ENCODE measurements at places on chromosomes 11 and 22.

- DNase-seq: no peak
Observed at GRCh38 chr11:70606951-70607330, 208.6 kb downstream of the CTTN start.

GRCh38 chr11:35414311-35414710 lies 5.0 kb downstream of the SLC1A2 start:
- DNase-seq: no peak

DNA sequence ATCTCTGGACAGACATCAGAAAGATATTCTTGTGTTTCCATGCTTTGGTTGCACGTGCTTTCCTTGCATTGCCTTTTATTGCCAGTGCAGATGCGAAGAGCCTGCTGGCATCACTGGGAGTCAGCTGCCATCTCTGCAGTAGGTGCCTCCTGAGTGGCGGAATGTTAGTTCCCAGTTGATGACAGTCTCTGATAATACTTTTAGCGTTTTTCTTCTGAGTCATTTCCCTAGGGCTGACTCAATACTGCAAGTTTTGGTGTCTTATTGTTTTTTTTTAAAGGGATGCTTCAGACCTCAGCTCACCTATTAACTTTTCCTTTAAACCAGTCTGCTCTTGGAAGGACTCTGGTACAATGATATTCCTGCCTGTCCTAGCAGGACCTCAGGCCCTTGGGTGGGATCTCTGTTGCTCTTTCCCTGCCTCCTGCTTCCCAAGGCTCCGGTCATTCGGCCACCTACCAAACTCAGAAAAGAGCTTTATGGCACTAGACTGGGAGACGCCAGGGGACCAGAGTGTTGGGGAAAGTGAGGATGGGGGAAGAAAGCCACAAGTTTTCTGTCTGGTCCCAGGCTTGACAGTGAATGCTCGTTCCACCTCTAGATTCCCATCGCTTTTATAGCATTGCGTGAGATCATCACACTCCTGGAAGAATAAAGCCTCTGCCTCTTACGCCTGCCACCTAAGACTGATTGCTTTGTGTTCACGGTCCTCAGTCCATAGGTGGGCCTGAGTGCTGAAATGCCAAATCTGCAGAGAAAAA lies 308.7 kb downstream of the DDX10 start:
- DNase-seq: no peak

DNA sequence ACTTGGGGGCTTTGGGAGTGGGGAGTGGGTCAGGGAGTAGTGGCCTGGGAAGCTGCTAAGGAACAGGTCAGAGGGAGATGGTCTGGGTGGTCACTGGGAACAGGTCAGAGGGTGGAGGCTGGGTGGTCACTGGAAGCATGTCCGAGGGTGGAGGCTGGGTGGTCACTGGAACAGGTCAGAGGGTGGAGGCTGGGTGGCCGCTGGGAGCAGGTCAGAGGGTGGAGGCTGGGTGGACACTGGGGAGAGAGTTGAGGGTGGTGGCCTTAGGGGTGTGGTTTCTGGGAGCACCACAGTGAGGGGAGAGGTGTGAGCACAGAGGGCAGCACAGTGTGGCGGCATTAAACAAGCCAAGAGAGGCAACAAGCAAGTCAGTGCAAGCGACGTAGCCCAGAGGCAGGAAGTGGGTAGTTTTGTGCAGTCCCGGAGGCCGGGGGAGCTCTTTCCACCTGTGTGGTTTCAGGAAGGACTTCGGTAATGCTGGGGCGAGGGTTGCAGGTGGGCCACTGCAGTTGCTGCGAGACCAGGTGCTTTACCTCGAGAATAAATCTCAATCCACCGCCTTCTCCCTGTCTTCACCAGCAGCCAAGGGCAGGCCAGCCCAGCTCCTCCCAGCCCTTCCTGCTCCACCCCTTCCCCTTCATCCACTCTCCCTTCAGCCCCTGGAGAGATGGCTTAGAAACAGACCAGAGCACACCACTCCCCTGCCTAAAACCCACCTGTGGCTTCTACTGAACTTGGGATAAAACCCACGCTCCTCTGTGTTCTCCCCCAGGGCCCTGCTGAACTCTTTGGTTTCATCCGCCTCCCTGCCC lies 3.2 kb upstream of the CACNA1I start:
- no peak for DNase-seq

GRCh38 chr11:93663021-93663420 lies 1.5 kb downstream of the CEP295 start:
- no peak for DNase-seq

- DNase-seq: no peak
Observed at GRCh38 chr22:30474683-30475424, 3.0 kb upstream of the SEC14L3 start.

DNA sequence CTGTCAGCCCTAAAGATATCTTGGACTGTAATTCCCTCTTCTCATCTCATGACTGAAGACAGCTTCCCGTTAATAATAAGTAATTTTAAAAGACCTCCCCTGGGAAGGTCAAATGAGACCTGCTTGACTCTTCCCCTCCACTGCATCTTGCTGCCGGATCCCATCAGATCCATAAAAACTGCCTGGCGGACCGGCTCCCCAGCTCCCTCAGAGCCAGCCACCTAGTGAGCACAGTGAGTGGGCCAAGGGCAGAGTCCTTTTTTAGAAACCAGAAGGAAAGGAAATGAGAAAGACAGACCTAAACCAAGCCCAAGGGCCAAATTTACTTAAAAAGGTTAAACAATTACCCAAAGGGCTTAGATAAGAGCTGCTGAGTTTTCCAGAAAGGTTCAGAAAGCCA lies 595.3 kb downstream of the OPCML start:
- DNase-seq: no peak

- DNase-seq: no peak
Observed at GRCh38 chr11:75516886-75517285, 8.9 kb downstream of the GDPD5 start.

DNA sequence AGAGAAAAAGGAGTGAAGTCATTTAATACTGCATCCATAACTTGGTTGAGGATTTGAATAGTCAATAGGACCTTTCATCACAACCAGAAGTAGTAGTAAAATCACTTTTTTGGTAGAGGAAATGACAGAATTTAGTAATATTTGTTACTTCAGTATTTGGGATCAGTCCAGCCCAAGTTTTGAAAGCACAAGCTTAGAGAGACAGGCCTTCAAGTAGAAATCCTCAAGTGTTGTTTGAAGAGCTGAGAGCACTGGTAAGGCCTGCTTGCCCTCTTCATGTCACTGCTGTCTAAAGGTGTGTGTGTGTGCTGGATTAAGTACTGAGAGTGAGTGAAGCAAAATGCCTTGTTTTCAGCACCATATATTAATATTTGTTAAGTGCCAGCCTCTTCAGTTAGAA lies 137.3 kb downstream of the WNT11 start:
- DNase-seq: no peak

GRCh38 chr22:20426259-20426615 lies 11.4 kb downstream of the SCARF2 start:
- no peak for DNase-seq

DNA sequence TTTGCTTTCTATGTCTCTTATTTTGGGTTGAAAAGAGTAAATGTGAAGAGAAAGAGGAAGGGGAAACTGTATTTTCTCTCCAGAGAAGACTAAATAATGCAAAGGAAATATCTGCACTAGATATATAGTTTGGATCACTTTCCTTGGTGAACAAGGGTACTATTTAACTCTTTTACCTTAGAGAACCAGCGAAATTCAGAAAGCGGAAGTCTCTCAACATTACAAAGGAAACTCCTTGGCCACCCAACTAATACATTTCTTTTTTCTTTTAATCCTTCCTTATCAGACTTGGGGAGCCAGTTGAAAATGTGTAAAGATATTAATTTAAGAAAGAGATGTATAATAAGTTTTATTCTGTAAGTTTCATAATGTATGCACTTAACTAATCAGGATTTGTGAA lies 64.2 kb downstream of the SESN3 start:
- DNase-seq: no peak

- DNase-seq: no peak
Observed at GRCh38 chr11:62928011-62928410, 6.8 kb upstream of the CHRM1 start.

DNA sequence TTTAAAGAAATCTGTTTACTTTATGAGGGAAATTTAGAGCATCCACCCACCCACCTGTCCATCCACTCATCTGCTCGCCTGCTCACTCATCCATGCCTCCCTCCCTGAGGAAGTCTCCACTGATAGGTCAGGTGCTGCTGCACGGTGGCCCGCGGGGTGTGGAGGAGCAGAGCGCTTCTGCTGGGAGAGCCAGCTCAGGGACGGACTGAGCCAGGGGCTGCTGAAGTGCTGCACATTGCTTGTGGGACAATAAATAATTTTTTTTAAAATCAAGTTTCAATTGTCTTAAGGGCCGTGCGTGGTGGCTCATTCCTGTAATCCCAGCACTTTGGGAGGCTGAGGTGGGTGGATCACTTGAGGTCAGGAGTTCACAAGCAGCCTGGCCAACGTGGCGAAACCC lies 148.9 kb downstream of the TBC1D22A start:
- no peak for DNase-seq

- no peak for DNase-seq
Observed at GRCh38 chr11:116695657-116696254, 77.0 kb downstream of the BUD13 start.

- no peak for DNase-seq
Observed at GRCh38 chr11:74012074-74012809, 3.4 kb upstream of the UCP3 start.

GRCh38 chr11:128725630-128726319 lies 31.9 kb downstream of the FLI1 start:
- DNase-seq: no peak

- DNase-seq: peak; percentile 22
Observed at GRCh38 chr11:9459667-9460321, 1.0 kb upstream of the ZNF143 start.

GRCh38 chr22:32986766-32987040 lies 71.5 kb downstream of the SYN3 start:
- no peak for DNase-seq

DNA sequence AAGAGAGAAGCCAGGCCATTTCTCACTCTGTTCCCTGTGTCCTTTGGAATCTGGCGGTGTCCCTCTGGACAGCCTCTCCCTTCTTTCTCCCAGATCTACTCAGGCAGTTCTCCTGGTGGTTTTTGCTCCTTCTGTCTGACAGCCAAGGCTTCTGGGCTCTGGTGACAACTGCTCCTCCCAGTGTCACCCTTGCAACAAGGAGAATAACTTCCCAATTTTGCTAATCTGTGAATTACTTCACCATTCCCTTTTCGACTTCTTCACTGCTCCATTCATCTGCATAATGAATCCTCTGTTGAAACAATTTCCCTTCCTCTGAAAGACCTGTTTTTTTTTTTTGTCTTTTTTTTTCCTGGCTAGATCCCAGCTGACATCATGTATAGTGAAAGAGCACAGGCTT lies 56.3 kb upstream of the PDE3B start:
- no peak for DNase-seq

GRCh38 chr11:67356864-67357561 lies 3.7 kb upstream of the POLD4 start:
- peak; percentile 81 for DNase-seq

GRCh38 chr22:38028344-38029130 lies 28.7 kb upstream of the PICK1 start:
- no peak for DNase-seq

DNA sequence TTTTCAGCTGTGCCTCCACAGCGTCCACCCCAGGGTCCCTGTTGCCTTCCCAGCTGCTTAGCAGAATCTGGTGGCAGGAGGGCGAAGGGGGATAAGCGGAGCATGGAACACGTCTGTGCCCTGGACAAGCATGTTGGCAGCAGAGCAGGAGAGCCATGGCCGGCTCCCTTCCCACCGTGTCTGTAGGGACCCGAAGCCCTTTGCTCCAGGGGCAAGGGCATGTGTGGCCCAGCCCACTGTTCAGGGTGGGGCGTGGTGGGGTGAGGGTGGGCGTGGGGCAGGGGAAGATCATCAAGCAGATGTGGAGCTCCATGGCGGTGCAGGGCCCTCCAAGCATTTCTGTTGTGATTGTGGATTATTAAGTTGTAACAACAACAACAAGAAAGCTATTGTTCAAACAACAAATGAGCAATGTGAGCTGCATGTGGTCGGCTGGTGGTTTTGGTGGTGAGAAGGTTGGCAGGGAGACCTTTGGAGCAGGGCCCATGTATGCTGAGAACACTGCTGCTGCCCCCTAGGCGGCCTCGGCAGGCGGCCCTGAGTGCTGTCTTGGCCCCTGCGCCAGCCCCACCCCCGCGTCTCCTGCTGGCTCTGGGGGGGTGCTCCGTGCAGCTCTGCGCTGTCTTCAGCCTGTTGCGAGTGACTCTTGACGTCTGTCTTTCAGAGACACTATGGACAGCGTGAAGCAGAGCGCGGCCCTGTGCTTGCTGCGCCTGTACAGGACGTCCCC lies 50.9 kb downstream of the AP2A2 start:
- DNase-seq: no peak

DNA sequence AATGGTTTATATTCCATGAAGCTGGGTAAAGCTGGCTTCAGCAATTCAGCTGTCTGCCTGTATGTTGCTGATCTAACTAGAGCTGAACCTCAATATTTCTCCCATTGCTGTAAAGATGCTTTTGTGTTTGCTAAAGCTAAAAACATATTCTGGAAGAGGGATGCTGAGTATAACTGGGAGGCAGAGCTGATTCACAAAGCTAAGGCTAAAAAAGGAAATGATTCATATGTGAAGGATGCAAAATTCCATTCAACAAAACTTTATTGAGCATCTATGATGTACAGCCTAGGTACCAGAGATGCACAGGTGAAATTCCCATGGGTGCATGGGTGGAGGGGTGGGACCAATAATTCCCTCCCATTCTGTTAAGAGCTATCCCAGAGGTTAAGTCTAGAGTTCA lies 193.9 kb downstream of the KIF18A start:
- DNase-seq: no peak

DNA sequence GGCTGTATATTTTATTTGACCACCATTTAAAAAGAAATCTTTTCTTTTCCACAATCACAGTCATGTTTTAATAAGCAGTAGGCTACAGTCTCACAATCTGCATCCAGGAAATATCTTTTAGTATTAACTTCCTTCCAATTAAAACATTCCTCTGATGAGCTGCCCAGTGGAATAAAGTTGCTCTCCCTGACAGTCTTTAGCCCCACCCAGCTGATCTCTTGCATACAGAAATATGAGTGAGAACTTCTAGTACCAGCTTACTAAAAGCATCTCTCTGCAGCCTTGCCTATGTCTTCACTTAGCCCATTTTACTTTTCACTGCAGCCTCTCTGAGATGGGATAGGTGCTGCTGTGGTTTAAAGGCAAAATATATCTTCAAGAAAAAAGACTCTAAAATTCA lies 143.4 kb upstream of the ANO3 start:
- DNase-seq: no peak

GRCh38 chr11:126334659-126335462 lies 20.6 kb upstream of the ST3GAL4 start:
- no peak for DNase-seq

DNA sequence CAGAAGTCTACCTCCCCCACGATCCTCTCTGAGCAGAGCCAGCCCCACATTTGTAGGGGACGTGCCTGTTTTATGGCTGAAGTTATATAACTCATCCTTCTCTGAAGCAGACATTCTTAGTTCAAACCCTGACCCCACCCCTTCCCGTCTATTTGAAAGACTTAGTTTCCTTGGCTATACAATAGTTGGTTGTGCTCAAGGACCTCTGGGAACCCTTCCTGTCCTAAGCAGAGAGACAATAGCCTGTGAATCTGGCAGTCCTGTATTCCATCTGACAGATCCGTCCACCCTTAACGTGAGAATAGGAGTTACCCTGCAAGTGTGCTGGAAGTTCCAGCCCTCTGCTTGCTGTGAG lies 75.2 kb downstream of the MN1 start:
- DNase-seq: no peak

Measured in GM13977 (cell line).